Activated CD4-positive, alpha-beta T cell treated with anti-CD3 and anti-CD28 coated beads, Interleukin-2, amount 50 U/mL, for 16 hours (primary cell): ENCODE measurements at places on chromosomes 11 and 22.

DNA sequence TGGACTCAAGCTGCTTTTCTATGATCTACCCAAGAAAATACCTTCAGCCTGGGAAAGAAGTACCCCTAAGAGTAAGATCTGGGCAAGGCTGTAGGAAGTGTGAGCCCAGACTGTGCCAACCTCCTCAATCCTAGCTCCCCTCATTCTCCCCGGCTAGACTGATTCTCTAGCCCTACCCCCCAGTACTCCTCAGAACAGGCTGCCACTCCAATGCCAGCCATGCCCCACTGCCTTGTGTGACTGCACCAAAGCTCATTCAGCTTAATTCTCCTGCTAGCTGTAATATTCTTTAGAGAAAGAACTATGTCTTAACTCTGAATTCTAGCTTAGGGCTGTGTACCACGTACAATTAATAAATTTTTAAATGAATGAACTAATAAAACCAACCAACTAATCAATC is 92.6 kb upstream of the AKIP1 start:
- no peak for DNase-seq

DNA sequence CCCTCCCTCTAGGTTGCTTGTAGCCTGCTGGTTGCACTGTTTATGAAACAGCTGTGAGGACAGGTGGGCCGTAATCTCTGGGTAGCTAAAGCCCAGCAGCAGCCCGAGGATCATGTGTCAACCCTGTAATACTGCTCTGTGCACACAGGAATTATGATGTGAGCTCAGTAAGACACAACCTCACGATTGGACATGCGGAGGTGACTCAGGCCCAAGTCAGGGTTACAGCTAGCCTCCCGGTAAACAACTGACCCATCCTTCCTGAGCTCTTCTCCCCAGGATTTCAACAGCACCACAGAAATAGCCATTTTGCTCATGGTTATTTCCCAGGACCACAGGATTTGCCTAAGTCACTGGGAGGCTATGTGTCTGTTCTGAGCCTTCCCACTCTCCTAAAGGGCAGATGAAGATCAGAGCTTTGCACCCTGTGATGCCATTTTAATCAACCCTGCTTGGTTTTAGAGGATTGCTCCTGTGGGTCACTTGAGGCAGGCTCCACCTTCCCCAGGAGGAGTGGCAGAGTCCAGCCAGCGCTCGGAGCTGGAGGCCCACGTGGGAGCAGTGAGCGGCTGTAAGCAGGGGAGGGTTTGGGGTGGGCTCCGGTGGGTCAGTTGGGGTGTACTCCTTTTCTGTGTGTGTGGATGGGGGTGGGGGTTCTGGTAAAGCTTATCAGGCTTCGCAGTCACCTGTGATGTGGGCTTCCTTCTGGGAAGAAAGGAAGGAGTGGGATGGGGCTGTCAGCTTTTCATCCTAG is at the start of gene AMPD3:
Gene AMPD3 (plus strand): TSS at position 387 of the 754 bp plus-strand sequence. CDS start 6,256 bp downstream, outside the sequence.
- no peak for DNase-seq

DNA sequence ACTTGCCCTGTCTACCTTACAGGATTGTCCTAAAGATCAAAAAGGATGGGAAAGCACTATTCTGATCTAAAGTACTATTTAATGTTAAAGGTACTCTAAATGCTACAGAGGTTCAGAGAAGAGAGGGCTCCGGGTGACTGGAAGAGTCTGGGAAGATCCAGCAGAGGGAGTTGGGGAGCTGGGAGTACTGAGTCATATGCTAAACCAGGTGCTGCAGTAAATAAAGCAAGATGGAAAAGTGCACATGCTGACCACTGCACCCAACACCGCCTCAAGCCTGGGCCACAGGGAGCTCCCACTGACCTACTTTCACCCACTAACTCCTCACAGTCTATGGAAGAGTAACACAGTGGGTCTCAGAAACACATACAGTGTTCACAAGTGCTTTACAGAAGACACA is 49.3 kb downstream of the WT1 start:
- no peak for DNase-seq

DNA sequence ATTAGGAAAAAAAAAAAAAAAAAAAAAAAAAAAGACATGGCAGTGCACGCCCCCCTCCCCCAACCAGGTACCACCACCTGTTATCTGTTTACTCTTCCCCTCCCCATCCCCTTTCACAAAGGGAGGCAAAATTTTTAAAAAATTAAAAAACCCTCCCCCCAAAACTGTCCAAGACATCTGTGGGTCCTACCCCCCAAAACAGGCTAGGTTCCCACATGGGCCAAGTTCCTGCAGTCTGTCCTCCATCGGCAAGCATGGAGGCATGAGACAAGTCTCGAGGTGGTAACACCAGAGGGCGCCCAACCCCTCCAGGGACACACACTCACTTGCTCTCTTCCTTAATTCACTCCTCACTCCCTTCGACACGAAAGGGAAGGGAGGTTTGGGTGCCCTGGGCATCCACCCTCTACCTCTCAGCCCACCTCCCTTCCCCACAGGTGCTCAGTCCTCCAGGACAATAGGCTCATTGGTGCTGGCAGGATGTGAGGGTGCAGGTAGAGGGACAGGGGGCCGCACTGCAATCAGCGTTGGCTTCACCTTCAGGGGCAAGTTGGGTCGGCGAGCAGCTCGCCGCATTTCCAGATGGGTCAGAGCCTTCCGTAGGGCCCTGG is 2.2 kb upstream of the TUT1 start:
- DNase-seq = peak; percentile 82

DNA sequence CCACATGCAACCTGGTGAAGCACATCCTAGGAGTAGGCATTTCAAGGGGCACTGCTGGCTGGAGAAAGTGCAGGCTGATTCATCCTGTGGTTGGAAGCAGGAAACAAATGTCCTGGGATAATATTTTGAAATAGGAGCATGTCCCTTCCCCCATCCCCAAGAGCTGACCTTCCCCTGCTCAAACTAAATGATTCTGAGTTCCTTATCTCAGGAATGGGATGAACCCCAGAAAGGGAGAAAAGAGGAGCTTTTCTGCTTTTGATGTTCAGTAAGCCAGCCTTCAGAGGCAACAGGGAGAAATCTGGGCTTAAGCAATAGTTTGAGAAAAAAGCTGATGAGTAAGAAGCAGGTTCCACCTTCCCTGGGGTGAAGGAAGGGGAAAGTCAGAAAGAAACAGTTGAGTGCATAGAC is 19.5 kb upstream of the SPON1 start:
- no peak for DNase-seq

DNA sequence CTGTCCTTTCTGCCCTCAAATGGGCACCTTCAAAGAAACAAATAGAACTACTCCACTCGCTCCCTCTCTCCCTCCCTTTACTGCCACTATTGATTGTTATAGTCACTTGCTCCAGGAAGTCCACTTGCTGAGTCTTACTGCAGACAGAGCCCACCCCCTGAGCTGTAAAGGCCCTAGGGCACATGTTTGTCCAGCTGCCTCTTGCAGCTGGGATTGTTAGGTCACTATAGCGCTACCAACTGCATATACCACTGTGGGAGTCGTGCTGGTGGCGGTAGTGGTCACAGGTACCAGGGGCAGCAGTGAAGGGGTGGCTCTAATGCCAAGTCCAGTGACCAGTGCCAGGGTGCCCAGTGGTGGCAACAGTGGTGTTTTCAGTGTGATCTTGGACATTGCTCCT is 4.4 kb upstream of the SREBF2 start:
- DNase-seq = no peak

- DNase-seq = no peak
Observed at GRCh38 chr22:50308597-50308935, 1.1 kb upstream of the PLXNB2 start.

GRCh38 chr22:40499209-40499623 is 128.8 kb downstream of the SGSM3 start:
- DNase-seq = peak; percentile 58

- no peak for DNase-seq
Observed at GRCh38 chr22:35611200-35611890, 5.8 kb downstream of the MB start.

DNA sequence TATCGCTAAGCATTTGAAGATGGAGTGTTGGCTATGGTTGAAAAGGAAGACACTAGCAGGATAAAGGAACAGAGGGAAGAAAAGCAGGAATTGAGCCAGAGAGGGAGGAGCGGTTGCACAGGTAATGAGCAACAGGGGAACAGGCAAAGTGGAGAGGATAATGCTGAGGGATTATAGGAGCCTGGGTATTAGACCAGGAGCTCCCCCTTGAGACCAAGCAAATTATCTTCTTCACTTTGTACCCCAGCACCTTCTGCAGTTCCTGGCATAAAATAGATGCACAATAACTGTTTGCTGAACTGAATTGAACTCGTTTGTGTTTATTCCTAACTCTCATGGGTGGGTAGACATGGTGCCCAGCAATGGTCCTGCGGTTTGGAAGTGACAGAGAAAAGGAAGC is 54.6 kb upstream of the OR5P2 start:
- no peak for DNase-seq
